Forelimb muscle (tissue), 1 donor: ENCODE measurements at places on chromosomes 1 and 21. TPM values are rescaled to one million over a fixed set of nuclear protein-coding genes. Genes with fewer than 3 reads are reported as not detected.

NR5A2 gene
- 1.7 TPM for polyA plus RNA-seq

PCSK9 gene
- polyA plus RNA-seq, result 3.9 TPM

LAX1 gene
- 0.19 TPM for polyA plus RNA-seq

MYBPH gene
- 278 TPM for polyA plus RNA-seq

NUF2 gene
- polyA plus RNA-seq, result 9.1 TPM

OR2T2 gene
- polyA plus RNA-seq, result not detected

NGF gene
- 1.9 TPM for polyA plus RNA-seq

DCST1 gene
- 0.09 TPM for polyA plus RNA-seq

KCND3 gene
- 1.5 TPM for polyA plus RNA-seq

TMEM52 gene
- polyA plus RNA-seq, result 91.6 TPM

HSD3B1 gene
- polyA plus RNA-seq, result 0.09 TPM

ADGRL4 gene
- 11.9 TPM for polyA plus RNA-seq

SORT1 gene
- polyA plus RNA-seq, result 30.7 TPM

OR2T35 gene
- polyA plus RNA-seq, result not detected

FCGR3A gene
- polyA plus RNA-seq, result 0.81 TPM

LPAR3 gene
- 0.11 TPM for polyA plus RNA-seq

SAMD13 gene
- 10.4 TPM for polyA plus RNA-seq

COL8A2 gene
- 8.9 TPM for polyA plus RNA-seq

NBPF12 gene
- polyA plus RNA-seq, result 13.1 TPM

SPRR2E gene
- polyA plus RNA-seq, result not detected

UBIAD1 gene
- polyA plus RNA-seq, result 13.9 TPM

LENEP gene
- not detected for polyA plus RNA-seq

HES2 gene
- not detected for polyA plus RNA-seq

IKBKE gene
- polyA plus RNA-seq, result 2.9 TPM

LAMB3 gene
- 0.70 TPM for polyA plus RNA-seq

KCNN3 gene
- polyA plus RNA-seq, result 10.1 TPM

GRIK1 gene
- polyA plus RNA-seq, result 0.39 TPM

PLA2G2F gene
- polyA plus RNA-seq, result not detected

SLC9C2 gene
- not detected for polyA plus RNA-seq

SERPINC1 gene
- polyA plus RNA-seq, result 0.16 TPM

MRPS15 gene
- 56.3 TPM for polyA plus RNA-seq

C1orf141 gene
- not detected for polyA plus RNA-seq

COL24A1 gene
- polyA plus RNA-seq, result 5.5 TPM

MR1 gene
- 4.1 TPM for polyA plus RNA-seq

MAST2 gene
- 82.9 TPM for polyA plus RNA-seq

ASTN1 gene
- polyA plus RNA-seq, result 6.4 TPM

SGIP1 gene
- polyA plus RNA-seq, result 1.6 TPM

RYR2 gene
- polyA plus RNA-seq, result 2.4 TPM

PYGO2 gene
- 28.3 TPM for polyA plus RNA-seq

SELENOF gene
- 116 TPM for polyA plus RNA-seq

DCDC2B gene
- polyA plus RNA-seq, result 0.66 TPM

DDAH1 gene
- polyA plus RNA-seq, result 52.8 TPM

PGLYRP3 gene
- polyA plus RNA-seq, result not detected

RWDD3 gene
- 29.7 TPM for polyA plus RNA-seq

ZMYND12 gene
- 0.37 TPM for polyA plus RNA-seq

NBPF15 gene
- polyA plus RNA-seq, result 45.1 TPM
